ENCODE measurements at places on chromosomes 4 and X.

DNA sequence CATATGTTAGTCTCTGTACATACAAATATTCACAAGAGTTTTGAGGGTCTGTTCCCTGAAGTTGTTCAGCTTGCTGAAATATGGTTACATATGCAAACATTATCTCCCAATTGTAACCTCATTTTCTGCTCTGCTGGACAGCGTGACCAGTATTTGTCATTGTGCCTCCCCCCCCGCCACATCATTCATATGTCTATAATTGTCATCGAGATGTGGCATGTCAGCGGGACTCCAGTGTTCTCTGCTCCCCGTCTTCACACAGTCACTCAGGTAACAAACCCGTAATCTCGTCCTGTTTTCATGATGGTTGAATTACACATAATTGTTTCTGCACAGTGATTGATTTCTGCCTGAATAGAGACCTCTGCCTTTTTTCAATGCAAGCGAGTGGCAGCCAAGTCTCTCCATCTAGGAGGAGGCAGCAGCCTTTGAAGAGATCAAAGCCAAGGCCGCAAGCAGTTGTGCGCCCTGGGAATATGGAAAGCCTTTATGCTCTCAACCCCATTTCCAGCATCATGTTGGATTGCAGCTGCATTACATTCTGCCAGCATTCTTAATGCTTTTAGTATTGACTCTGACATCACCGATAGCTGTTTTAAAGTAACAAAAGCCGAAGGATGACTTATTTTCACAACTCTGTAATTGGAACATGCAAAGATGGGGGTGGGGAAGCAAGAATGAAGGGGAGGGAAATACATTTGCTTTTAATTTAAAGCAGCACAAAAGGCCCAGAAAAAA lies 27.4 kb downstream of the LEF1 start:
- no peak for DNase-seq

GRCh38 chr4:188372829-188373228 lies 233.6 kb downstream of the TRIML1 start:
- no peak for DNase-seq

GRCh38 chr4:122045533-122045932 lies 93.7 kb upstream of the TRPC3 start:
- peak; percentile 96 for DNase-seq

DNA sequence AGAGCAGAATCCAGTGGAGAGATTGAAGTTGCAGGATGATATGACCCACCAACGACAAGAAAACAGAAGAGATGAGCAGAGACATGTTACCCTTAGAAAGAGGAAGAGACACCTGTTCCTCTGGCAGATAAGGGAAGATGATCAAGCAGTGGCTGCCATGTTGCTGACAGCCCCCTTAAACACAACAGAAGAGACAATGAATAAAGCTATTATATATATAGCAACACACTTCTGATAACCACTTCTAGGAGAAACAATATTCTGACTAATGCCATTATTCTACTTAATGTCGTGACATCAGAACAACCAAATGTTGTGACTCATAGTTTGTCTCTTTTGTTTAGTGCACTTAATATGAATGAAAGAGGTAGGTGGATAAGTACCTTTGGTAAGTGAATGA lies 44.9 kb downstream of the SH3RF1 start:
- DNase-seq, result peak; percentile 69

- peak; percentile 63 for DNase-seq
Measured at GRCh38 chr4:10703156-10703555, 18.6 kb upstream of the CLNK start.

GRCh38 chrX:151974336-151975227 lies at the start of gene GABRE:
Gene GABRE, minus strand, starts transcription at chrX:151974676. Its CDS starts 51 bp downstream, at chrX:151974625.
- DNase-seq, result peak; percentile 52

DNA sequence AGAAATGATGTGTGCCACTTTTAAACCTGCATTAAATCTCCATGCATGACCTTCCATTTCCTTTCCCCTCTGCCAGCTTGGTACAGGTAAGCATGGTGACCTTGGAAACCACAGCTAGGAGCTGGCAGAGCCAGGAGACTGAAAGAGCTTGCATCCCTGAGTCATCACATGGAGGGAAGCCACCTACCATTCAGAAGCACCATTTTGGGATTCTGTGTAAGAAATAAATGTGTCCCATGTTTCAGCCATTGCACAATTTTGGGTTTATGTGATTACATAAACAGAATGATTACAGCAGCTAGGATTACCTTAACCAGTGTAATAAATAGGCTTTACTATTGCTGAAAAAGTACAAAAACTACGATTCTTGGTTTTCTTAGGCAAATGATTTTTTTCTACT lies 17.3 kb upstream of the CCDC149 start:
- peak; percentile 34 for DNase-seq

DNA sequence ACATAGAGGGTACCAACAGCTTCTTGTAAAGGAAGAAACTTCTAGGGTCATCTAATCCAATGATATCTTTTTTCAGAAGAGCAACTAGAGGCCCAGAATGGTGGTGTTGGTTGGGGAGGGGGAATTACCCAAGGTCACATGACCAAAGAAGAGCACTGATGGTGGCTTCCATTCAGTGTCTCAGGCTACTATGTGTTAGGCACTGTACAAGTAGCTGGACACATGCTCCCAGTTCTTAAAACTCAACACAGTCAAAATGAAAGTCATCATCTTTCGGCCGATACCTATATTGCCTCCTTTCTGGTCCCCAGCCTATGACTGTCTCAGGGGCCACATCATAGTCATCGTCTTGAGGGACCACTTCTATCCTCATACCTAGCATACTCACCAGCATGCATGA lies 88.1 kb downstream of the ARHGAP6 start:
- DNase-seq, result no peak

DNA sequence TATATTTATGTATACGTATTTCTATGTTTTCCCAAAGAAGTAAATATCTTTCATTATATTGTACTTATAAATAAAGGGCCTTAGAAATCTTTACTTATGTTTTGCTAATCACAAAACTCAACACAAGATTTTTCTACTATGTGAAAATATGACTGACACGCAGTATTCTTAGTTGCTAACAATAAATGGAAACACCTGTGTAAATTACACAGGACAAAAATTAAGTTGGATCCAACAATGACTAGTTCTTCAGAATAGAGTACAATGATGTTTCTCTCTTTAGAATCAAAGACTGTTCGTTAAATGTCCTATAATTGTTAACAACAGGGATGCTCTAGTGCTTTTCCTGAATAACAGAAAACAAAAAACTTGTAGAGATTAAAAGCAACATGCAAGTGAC lies 96.1 kb downstream of the PPP3CA start:
- no peak for DNase-seq

DNA sequence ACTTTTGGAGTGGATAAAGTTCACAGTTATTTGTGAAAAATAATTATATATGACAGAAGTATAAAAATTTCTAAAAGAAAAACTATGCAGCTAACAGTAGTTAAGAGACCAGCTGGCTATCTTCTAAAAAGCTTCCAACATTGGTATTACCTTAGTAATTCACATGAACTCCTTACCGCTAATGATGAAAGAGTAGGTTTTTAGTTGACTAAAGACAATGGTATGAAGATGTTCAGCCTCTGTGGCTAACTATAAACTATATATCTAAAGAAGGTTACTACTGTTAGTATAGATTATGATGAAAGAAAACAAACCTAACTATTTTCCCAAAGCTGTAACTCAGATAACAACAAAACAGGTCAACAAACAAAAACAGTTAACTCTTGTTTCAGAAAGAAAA lies 10.4 kb downstream of the CCNI start:
- peak; percentile 33 for DNase-seq

DNA sequence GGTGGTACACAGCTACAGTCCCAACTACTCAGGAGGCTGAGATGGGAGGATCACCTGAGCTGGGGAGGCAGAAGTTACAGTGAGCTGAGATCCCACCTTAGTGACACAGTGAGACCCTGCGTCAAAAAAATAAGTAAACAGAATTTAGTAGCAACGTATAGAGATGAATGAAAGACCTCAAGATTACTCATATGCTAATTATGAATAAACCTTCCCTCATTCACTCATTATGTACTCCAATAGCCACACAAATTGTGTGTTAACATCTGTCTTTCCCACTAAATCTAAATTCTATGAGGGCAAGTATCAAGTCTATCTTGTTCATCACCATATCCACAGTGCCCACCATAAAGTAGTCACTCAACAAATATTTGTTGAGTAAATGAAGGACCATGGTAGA lies 111.5 kb downstream of the LRBA start:
- DNase-seq, result no peak
